ENCODE measurements at places on chromosomes 1 and 21. TPM values are rescaled to one million over a fixed set of nuclear protein-coding genes. Genes with fewer than 3 reads are reported as not detected.

DNA sequence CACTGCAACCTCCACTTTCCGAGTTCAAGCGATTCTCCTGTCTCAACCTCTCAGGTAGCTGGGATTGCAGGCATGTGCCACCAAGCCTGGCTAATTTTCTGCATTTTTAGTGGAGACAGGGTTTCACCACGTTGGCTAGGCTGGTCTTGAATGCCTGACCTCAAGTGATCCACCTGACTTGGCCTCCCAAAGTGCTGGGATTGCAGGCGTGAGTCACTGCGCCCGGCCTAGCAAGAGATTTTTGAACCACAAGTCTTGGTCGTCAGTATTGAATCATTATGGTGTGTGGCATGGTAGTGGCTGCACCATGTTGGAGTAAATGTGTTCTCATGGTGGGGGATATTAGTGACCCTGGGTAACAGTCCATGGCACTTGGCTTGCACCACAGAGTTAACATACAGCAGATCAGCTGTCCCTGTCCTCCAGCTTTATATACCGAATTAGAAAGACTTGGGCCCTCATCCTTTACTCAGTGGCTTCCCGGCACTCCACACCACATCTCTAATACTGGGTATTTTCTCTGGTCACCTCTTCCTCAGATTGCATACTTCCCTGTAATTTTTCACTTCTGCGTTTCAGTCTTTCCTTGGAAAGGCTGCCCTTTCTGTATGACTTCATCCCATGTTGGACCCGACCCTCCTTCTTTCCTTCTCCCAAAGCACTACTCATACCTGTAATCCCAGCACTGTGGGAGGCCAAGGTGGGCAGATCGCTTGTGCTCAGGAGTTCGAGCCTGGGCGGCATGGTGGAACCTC lies 25.1 kb downstream of the AK4 start:
- DNase-seq: no peak

DNA sequence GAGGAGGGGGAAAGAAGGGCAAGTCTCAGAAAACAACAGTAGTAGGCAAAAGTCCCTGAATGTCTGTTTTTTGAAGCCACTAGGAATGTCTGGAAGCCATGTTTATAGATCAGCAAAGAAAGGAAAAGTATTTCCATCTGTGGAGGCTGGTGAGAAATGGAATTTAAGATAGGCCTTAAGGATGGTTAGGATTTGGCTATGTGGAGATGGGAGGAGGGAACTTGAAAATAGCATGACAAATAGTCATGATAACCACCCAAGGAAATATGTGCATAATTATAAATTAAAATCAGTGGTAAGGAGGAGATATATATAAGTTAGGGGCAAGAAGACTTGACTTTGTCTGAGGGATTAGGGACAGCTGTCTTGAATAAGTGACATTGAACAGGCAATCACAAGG lies 33.8 kb upstream of the FGGY start:
- DNase-seq: no peak

DNA sequence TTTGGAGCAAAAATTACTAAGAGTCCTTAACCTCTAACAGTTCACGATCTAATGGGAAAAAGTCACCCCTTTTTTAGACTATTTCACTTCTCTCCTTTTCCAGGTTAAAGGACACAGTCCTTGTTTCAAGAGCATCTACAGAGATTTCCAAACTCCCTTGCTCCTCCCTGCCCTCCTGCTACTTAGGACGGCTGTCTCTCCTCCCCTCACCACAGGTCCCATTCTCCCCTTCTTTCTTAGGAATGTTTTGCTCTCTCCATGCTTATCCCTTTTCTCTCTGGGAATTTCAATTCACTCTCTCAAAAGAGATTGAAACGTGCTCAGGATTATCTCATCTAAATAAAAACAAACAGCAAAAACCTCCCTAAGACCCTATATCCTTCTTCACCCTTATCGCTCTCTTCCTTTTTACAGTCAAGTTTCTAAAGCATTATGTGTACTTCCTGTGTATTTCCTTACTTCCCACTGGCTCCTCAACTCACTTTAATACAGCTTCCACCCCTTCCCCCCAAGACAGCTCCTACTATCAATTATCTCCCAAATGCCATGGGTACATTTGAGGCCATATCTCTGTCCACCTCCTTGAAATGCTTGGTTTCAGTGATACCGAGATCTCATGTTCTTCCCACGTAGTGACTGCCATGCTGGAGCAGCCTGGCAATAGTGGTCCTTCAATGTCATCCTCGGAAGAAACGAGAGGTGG lies 43.2 kb upstream of the ZNF281 start:
- no peak for DNase-seq

DNA sequence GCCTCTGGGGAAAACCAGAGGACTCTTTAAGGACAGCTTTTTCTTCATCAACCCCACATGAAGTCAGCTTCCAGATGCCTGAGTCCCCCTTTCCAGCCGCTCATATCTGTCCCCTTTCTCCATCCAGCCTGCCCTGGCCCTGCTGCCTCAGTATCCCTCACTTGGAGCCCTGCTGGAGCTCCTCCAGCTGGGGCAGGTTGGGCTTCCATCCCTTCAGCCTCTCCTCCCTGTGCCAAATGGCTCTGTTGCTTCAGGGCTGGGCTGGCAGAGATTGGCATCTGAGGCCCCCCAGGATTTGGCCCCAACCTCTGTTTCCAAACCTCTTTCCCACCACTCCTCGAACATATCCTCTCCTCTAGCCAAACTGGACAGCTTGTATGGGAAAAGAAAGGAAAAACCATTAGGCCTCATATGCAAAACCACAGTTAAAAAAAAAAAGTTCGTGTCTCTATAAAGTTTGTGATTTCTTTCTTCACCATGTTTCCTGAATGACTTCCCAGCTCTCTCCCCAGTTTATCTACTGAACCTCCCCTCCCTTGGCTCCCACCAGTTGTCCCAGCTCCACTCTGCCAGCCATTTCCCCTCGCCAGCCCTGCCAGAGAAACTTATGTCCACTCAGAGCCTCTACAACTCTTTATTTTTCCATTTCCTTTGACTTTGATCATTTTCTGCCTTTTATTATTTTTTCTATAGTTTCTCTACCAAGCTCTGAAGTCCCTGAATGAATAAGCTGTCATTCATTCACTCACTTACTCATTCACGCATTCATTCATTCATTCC lies 217.9 kb downstream of the FOXD2 start:
- no peak for DNase-seq

DNA sequence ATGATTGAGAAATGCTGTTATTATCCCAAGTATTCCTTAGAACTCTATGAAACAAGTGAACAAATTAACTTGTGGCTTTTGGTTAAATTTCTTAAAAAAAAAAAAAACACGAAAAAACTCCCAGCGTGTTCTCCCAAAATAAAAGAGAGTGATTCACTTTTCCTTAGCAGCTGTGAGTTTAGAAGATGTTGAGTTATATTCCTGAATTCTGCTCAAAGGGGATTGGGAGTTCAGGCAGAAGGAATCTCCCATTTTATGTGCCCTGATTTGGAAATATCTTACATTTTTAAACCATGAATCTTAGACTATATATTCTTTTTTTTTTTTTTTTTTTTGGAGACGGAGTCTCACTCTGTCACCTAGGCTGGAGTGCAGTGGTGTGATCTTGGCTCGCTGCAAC lies 34.3 kb downstream of the SMG7 start:
- DNase-seq: no peak

DNA sequence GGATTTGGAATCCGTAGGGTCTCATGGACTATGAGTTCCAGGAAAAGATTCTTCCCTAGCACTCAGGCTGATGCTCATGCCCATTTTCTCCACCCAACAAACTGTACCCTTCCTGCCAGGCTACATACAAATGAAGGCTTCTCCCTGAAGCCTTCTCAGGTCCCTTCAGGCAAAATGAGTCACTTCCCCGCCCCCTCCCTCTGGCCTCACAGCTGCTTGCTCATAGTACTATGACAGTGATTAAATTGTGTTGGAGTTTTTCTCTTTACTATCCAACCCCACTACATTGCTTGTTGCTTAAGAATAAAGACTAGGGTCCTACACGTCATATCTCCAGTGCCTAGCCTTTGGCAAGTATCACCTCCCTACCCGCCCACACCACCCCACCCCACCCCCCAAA lies 207.6 kb upstream of the NFIA start:
- no peak for DNase-seq

GRCh38 chr1:162292422-162292849 lies 84.2 kb downstream of the SPATA46 start:
- no peak for DNase-seq

DNA sequence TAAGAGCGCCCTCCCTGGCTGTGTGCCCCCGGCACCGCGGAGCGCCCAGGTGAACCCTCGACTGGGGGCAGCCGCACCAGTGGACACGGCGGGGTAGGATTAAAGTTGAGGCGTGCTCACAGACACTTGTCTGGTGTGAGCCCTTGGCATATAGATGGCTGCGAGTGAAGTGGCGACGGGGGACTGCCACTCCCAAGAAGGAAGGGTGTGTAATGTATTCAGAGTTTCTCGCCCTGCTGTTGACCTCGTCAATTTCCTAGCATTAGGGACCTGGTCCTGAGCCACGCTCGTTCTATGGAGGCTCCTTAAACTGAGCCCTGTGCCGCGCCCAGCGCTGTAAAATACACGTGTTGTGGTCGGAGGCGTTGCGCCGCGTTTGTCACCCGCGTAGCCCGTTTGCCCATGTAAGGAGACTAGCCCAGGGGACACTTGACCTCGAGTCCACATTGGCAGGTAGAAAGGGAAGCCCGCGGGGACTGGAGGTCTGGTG lies 554 bp downstream of the EVA1C start:
- no peak for DNase-seq

DNA sequence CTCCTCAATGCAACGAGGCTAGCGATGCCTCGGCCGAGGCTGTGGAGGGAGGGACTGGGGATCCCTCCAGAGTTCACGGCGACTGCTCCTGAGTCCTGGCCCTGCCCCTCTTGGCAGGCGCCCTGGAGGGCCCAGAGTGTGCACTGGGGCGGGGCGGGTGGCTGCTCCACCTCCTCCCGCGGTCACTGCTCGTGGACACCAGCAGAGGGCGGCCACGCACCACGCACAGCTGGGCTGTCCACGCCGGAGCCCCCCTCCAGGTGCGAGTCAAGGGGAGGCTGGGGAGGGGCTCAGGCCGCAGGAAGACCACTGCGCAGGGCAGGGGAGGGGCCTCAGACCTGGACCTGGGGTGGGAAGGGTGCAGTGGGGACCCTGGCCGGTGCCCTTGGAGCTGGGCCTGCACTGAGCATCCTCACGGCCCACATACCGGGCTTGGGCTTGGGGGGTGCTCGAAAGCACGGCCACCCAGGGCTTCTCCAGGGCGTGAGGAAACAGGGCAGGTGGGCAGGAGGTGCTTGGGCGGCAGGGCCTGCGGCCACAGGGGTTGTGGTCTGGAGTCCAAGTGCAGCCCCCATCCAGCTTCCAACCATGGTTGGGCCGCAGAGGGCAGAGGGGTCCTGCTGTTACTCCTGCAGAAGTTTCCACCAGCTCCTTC lies 20.6 kb upstream of the TTC34 start:
- DNase-seq: no peak

GRCh38 chr1:165942927-165943597 lies 115.6 kb downstream of the UCK2 start:
- DNase-seq: no peak

GRCh38 chr1:241810769-241811405 lies 37.1 kb upstream of the EXO1 start:
- no peak for DNase-seq

Gene CMPK1
- 112 TPM for polyA plus RNA-seq

Gene AVPR1B
- polyA plus RNA-seq: 0.23 TPM
